ENCODE measurements at places on chromosomes 1 and 21.

- DNase-seq, result no peak
These were observed 731.6 kb upstream of the PTBP2 start for GRCh38 chr1:95990033-95990432.

DNA sequence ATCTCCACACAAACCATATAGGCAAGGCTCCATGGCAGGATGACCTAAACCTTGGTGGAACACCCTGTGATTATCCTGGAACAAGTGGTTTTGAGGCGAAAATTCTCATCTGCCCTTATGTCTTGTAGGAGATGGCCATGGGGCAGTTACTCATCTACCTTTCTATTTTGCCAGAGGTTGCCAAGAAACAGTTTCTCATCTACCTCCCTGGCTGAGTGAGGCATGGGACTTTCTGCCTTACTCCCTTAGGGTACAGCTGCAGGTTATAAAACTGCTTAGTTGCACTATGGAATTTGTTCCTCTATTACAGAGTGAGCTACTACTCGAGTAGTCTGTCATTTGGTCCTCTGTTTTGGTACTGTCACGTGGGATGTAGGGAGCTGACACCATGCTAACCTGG is 31.3 kb upstream of the GUCA2A start:
- DNase-seq, result no peak

DNA sequence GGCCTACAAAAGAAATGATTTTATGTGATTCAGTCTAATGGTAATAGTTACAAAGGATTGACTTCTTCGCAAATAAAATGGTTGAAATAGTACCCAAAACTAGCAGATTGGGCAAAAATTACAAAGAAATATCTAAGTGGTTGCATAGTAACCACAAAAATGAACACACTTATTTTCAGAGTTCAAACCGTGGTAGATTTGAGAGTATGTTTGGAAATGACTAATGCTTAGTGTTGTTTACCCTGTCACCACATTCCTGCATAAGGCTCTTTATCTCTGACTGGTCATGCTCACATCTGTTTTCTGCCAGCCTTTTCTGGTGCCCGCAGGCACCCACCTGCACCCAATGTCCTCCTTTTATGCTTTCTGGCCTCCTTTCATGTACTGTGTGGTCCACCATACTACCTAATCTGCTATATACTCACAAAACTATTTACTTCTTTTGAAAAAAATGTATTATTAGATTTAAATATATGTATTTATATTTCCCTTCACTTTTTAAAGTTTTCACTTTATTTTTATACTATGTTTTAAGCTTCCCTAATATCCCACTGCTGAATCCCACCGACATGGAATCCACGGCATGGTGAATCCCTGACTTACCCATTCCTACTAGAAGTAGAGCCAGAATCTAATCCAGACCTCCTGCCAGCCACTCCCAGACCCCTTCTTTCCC is 30.3 kb downstream of the PTPRC start:
- no peak for DNase-seq

GRCh38 chr21:15483138-15483780 is 246.5 kb upstream of the USP25 start:
- DNase-seq, result peak; percentile 92

- DNase-seq, result no peak
These were observed 78.0 kb downstream of the SSBP3 start for GRCh38 chr1:54328066-54328636.

- DNase-seq, result no peak
These were observed 26.0 kb downstream of the PTBP2 start for GRCh38 chr1:96747565-96747964.

DNA sequence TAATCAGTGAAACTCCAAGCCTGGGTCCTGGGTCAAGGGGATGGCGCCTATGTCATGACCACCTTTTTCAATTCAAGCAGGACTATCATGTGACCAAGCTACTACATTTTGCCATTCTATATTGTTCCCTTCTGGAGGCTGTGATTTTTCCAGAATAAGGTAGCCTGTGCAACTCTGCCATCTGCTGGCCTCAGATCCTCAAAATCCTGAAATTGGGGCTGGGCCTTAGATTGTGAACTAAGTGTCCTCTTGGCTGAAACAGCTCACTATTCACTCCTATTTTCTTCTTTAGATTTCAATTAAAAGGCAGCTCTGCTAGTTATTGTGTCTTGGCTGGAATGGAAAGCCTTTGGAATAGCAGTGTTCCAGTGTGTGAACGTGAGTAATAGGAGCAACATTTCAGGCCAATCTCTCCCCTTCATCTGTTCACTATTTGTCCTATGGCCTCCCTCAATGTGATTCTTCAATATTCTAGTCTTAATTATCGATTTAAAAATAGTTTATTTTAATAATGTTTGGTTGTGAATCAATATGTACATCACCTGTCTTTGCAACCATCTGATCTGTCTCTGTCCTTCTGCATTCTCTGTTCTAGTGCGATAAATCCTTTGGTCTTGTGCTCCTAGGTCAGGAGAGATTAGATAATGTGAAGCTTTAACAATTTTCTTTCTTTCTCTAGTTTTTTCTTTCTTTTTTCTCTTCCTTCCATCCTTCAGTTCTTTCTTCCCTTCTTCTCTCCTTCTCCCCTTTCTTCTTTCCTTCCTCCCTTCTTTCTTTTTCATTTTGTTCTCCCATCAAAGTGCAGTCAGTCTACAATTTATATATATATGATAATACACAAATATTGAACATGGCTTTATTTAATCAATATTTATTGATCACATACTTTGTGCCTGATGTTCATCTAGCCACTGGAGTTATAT is 69.8 kb downstream of the CR1 start:
- DNase-seq, result no peak
